Right cardiac atrium (tissue), 5 donors: ENCODE measurements at places on chromosomes 6 and 20. TPM values are rescaled to one million over a fixed set of nuclear protein-coding genes. Genes with fewer than 3 reads are reported as not detected.

DNA sequence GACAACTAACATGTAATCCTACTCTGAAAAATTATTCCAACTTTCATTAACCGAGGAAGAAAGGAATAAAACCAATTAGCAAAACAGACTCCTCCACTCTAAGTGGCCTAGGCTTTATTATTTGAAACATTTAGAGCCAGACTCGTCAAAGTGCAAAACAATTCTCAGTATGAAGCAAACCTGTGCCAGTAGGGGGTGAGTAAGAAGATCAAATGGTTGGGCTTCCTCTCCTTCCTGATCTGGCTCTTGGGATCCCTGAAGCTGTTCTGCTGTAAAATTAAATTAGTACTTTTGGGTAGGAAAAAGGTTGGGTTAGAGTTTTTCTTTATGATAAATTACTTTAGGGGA, 177.6 kb upstream of the MAN1A1 start:
- DNase-seq, result no peak

GRCh38 chr6:126696921-126697693, 357.2 kb downstream of the CENPW start:
- DNase-seq, result no peak

DNA sequence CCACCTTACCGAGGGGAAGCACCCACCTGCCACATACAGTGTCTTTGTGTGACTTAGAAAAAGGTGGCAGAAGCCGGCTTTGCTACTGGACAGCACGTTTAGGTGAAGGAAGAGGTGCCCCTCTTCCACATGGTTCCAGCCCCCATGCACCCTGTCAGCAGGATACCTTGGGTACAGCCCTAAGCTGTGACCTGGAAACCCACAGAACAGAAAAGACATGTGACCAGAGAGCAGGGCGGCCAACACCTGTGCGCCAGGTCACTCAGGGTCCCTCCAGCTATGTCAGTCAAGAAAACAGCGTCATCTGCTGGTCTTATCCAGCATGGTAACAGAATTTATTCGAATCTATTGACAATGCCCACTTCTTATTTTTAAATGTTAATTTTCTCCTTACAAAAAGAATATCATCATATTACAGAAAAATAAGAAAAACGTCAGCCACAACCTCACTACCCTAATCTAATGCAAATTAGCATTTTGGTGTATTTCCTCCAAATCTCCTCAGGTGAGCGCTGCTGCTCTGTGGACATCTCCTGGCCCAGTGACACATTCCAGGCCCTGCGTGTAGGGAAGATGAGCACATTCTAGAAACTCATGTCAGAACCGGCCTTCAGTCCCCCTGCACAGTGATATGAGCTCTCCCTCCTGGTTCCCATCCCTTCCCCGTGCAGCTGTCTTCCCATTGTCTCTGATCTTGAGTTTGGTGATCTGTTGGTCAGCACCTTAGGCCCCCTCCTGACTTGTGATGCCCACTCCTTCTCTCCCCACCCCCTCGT, 37.2 kb downstream of the GTF2H5 start:
- DNase-seq, result no peak

GRCh38 chr6:84026721-84027164, 6.8 kb upstream of the MRAP2 start:
- no peak for DNase-seq

- DNase-seq, result no peak
These were observed 16.3 kb downstream of the GATA5 start for GRCh38 chr20:62459488-62459887.

- no peak for DNase-seq
These were observed 22.5 kb upstream of the IYD start for GRCh38 chr6:150346346-150346745.

DNA sequence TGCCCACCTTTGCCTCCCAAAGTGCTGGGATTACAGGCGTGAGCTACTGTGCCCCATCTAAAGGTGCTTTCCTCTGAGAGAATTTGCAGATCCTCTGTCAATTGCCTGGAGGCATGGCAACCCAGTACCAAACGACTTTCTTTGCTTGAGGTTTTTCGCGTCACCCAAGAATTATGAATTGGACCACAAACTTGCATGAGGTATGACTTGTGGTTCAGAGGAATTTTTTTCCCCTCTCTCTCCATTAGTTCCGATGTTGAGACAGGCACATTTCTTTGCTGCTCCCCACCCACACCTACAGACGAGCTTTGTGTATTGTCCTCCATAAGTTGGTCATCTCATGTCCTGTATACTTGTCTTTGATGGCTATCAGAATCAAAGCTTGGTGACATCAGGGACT, 11.8 kb upstream of the SCAF8 start:
- DNase-seq, result no peak

DNA sequence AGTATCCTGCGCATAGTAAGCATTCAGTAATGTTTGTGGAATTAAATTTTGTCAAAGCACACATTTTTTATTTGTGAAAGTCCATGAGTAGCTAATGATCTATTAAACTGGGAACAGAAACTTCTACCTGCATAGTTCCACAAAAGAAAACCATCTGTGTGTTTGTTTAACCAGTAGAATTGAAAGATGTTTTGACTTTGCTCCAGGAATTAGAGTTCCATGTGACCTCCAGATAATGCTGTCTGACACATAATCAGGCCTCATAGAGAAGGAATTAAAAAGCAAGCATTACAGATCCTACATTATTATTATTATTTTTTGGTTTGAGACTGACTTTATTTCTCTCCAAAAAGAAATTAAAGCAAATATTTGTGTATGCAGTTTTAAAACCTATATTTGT, 126.5 kb downstream of the PACRG start:
- DNase-seq, result no peak

DNA sequence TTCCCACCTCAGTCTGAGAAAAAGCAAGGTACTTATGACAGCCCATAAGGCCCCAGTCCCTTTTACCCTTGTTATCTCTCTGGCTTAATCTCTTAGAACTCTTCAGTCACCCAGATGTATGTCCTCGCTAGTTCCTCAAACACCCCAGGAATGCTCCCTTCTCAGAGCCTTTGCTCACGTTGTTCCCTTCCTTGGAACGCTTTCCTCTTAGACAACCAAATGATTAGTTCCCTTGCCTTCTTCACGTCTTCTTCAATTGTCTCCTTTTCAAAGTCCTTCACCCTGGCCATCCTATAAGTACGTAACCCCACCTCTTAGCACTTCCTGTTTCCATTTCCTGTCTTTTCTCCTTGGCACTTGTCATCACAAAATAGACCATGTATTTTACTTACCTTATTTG, 1.1 kb upstream of the APOBEC2 start:
- DNase-seq, result no peak

DNA sequence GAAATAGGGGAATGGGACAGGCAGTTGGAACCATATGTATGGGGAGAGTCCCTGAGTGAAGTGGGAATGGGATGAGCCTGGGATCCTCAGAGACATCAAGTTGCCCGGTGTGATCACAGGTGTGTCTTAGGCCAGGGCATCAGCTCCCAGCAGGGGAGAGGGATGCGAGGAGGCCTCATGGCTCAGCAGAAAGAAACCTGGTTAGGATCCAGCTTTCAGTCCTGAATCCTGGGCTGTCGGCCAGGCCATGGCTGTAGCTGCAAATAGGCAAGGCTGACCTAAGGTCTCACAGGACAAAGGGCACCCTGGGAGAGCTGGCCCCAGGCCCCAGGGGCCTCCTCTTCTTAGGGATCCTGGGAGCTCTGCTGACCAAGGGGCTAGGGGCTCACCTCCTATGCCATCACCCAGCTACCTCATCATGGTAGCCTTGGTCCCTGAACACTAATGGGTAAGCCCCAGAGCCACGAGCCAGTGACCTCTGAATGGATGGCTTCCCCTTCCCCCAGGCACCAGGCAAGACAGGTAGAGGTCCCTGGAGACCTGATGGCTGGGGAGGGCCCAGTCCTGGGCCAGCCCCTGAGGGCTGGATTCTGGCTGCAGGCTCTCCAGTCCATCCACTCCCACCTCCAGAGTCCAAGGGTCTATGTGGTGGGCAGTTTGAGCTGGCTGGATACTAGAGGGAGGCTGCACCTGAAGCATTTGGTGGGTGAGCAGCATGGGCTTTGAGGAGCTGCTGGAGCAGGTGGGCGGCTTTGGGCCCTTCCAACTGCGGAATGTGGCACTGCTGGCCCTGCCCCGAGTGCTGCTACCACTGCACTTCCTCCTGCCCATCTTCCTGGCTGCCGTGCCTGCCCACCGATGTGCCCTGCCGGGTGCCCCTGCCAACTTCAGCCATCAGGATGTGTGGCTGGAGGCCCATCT, at the start of gene SLC22A7:
SLC22A7 (plus strand) TSS at position 617 of the 921 bp plus-strand sequence; CDS start at position 716, 99 bp downstream.
- DNase-seq, result peak; percentile 66

DNA sequence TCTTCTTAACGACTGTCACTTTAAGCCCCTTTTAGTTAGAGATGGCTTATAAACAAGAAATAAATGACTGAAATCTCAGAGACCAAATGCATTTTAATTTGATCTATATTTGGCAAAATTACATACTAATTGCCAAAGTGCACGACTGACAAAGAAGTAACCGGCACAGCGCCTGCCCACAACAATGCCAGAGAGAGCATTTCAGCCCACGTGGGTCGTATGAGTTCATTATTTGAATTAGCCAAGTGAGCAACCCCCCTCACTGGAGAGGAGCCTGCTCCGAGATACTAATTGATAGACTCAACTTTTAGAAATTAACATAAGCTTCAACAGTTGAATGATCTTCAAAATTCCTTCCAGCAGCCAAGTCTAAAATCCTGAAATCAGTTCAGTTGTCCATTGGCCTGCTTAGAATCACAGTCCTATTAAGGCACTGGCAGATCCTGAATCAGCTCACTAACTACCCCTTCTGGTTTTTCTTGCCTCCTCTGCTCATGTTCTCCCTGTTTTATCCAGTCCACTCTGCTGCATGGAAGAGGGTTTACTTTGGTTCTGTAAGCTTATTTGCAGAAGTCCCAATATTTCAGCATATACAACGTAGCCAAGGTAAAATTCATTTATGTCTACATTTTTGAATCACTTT, 519.1 kb upstream of the AGPAT4 start:
- DNase-seq, result no peak

DNA sequence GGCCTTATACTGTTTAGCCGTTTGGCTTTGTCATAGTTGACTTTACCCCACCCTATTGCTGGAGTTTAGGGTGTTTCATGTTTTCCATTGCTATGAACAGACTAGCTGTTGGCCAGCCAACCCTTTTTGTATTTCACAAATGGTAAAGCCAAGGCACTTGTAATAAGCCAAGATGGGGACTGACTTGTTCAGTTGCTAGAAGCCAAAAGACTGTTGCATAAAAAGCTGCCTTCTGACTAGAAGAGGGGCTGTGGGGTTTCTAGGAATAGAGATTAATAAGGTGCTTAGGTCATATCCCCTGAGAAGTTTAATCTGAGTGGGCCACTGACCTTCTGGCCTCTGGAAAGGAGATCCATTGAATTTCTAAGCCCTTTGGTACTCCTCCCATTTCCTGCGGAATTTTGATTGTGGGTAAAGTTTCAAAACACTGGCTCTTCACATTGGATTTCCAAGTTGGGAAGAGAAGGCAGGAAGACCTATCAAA, 211.1 kb downstream of the PLCB4 start:
- DNase-seq, result peak; percentile 23

GRCh38 chr6:158060455-158061360, 79.0 kb downstream of the SYNJ2 start:
- DNase-seq, result peak; percentile 94

DNA sequence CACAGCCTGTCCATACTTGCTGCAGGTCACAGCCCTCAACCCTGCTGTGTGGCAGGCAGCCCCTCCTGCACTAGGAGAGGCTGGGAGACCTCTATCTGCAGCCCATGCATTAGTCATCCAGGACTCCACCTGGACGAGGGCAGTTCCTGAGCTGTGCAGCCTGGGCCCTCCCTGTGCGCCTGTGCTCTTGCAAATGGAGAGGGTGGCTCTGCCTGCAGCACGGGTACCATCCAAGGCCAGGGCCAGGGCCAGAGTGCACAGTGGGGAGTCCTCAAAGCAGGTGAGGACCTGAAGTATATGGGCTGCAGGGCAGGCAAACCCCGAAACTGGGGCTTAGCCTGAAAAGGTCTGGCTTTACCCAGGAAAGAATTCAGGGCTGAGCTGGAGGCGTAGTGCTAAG, 89.8 kb upstream of the PHACTR3 start:
- no peak for DNase-seq

GRCh38 chr6:144036064-144036834, 28.2 kb upstream of the PLAGL1 start:
- DNase-seq, result peak; percentile 63

DNA sequence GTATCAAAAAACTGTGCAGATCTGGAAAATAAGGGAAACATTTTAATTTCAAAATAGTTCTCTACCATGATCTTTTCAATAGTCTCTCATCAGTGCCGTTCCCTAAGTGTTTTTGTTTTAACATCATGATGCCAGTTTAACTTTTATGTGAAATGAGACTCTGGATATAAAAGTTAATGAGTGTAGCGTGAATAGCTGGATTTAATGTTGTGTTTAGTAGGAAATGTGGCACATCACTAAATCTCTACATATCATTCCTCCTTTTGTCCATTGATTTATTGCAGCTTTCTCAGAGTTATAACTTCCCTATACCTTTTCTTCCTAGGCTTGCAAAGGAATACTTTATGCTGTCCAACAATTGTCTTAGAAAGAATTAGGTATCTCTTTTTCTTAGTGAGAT, 81.4 kb upstream of the SCGN start:
- DNase-seq, result no peak

- DNase-seq, result no peak
These were observed 145.9 kb downstream of the IMPG1 start for GRCh38 chr6:75926293-75927168.

- no peak for DNase-seq
These were observed 15.6 kb upstream of the SHLD1 start for GRCh38 chr20:5734602-5735001.

- DNase-seq, result no peak
These were observed 501.6 kb upstream of the MAP3K7 start for GRCh38 chr6:91088515-91088914.

DNA sequence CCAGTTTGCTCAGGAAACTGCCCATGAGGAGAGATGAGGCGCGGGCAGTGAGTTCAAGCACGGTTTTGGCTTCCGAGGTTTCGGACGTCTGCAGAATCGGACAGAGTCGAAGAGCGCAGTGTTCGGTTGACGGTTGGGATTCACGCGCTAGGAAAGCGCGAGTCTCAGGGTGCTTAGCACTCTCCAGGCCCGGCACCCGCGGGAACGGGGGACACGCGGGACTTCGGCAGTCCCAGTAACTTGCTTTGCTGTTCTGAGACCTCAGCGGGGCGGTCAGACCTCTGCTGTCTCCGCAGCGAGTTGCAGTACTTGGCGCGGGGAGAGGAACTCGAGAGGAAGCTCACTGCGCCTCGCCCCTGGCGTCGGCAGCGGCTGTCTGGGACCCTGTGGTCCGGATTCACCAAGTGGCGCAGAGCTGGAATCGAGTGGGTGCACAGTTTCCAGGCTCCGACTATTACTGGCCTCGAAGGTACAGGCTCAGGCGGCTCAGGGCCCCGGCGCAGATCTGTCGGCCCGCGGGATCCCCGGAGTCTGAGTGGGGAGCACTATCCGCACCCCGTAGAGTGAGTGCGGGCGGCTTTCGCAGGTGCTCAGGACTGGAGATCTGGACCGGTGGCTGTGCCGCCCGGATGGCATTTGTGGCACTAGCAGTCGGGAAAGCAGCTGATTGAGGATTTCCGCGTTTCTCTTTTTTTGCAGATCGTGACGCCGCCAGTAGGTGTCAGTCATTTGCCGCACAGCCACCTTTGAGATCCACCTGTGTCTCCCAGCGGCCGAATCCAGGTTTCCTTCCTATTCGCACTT, at the start of gene POM121L2:
POM121L2 (minus strand) TSS at position 128 of the 804 bp plus-strand sequence; CDS start at position 25, 103 bp downstream.
- peak; percentile 31 for DNase-seq

The TP53TG5 gene
- total RNA-seq, result 1.4 TPM

The NRSN1 gene
- total RNA-seq, result not detected

The DNAJC5 gene
- total RNA-seq, result 43.1 TPM

The SIRPD gene
- not detected for total RNA-seq

The SYNDIG1 gene
- 38.6 TPM for total RNA-seq

The HCK gene
- 5.1 TPM for total RNA-seq

The RNF182 gene
- 1.2 TPM for total RNA-seq
